ENCODE measurements at places on chromosomes 4 and X.

DNA sequence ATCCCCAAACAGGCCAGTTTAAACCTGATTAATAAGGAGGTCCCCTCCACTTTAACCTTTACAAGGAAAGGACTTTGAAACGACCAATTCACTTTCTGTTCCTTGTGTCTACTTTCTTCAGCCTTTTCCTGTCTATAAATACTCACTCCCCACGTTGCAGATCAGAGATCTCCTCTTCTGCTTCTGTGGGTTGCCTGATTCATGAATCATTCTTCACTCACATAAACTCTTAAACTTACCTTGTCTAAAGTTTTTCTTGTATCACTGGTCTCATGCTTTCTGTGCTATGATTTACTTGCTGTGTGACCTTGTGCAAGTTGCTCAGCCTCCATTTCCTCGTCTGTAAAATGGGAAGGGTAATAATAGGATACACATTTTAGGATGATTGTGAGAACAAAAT, 236.1 kb downstream of the QDPR start:
- DNase-seq: no peak

DNA sequence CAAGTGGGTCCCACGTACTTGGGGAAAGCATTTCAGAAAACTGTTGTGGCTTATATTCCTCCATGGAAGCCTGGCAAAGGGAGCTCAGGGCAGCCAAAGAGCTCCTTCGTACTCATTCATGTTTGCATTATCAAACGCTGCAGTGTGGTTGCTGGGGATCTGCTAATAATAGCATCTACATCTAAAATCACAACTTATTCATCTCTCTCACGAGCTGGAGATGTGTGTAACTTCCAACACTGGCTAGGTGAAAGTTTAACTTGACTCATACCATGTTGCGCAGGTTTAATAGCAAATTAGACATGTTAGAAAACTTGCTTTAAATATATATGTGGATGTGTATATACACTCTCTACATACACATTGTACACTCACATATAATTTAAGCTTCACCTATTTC, 415.1 kb downstream of the AFF2 start:
- DNase-seq: no peak

GRCh38 chrX:68727696-68728095, 80.2 kb downstream of the STARD8 start:
- no peak for DNase-seq

- DNase-seq: peak; percentile 19
Measured at GRCh38 chr4:7876201-7876875, 63.3 kb downstream of the AFAP1 start.

DNA sequence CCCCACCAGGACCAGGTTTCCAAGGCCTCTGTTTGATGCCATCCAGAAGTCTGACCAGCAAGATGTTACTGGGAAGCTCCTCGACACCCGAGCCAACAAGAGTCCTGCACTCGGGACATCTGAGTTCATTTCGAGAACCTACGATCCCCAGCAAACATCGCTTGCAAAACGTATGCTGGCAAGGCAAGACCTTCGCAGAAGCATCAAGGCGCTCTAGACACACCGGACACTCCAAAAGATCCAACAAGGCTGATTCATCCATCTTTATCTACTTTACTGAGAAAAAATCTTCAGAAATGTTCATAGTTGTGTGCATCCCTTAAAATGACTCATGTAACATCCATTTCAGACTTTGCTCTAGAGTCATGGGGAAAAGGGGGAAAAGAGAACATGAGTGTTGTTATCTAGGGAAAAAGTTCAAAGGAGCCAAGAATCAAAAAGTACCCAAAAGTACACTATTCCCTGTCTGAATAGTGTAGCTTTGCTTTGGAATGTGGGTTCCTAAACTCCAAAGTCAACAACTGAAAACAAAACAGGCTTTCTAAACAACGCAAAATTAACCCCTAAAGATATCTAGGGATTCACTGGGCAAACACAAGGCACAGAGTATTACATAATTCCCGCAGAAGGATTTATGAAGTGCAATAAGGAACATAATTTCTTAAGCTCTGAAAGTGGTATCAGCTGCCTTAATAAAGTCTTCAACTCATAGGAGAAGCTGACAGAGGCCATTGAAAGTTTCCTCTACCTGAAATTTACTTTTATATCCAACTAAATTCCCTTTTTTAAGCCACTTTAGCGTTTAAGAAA, 1.6 kb downstream of the SH3RF1 start:
- DNase-seq: no peak

DNA sequence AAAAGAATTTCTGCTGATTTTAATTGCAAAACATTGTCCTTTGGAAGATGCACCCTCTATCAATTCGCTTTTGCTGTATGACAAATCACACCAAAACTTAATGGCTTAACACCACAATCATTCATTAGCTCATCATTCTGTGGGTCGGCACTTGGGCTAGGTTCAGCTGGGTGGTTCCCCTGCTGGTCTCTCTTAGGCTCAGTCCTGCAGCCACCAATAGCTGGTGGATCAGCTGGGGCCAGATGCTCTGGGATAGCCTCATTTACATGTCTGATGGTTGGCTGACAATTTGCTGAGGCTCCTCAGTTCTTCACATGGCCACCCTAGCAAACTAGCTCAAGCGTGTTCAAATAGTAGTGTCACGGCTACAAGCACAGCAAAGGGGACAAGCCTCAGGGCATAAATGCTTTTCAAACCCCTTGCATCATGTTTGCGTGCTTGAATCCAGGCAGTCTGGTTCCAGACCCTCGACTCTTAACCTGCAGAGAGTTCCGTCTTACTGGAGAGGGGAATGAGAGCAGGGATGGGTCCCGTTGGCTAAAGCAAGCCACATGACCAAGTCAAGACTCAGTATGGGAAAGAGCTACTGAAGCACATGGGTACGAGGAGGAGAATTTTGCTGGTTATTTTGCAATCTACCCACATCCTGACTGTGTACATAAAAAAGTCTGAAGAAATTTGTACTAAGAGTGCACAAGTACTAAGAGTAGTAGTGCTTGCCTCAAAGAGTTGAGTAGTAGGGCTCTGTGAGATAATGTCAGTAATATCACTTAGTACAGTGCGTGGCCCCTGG, 7.5 kb upstream of the ACSL1 start:
- no peak for DNase-seq

- no peak for DNase-seq
Measured at GRCh38 chrX:118679290-118679689, 48.1 kb upstream of the IL13RA1 start.

DNA sequence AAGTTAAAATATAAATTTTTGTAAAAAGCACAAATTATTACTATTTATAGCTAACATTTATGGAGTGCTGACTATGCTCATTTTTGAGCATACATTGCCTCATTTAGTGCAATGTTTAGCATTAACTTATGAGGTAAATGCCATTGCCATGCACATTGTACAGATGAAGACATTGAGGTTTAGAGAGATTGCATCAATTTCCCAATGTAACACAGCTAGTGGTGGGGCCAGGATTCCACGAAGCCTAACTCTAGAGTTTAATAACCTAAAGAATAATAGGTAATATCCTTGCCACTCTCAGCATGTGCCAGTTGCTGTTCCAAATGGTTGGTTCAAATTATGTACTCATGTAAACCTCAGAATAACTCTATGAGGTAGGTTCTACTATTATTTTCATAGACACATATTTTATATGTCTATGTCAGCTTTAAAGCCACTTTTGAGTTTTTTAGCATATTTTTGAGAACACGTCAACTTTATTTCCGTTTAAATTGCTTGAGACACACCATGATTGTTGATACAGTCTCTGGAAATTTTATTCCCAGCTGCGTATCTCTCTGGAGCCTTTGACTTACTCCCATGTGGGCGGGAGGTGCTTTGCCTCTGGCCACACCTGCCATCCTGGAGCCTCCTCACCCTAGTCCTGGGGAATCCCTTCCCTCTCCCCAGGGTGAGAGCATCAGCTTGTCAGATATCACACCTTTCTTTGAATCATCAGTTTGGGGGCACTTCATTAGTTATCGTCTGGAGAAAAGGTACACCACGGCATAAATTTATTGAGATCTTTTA, 10.8 kb upstream of the ADH1A start:
- DNase-seq: no peak

DNA sequence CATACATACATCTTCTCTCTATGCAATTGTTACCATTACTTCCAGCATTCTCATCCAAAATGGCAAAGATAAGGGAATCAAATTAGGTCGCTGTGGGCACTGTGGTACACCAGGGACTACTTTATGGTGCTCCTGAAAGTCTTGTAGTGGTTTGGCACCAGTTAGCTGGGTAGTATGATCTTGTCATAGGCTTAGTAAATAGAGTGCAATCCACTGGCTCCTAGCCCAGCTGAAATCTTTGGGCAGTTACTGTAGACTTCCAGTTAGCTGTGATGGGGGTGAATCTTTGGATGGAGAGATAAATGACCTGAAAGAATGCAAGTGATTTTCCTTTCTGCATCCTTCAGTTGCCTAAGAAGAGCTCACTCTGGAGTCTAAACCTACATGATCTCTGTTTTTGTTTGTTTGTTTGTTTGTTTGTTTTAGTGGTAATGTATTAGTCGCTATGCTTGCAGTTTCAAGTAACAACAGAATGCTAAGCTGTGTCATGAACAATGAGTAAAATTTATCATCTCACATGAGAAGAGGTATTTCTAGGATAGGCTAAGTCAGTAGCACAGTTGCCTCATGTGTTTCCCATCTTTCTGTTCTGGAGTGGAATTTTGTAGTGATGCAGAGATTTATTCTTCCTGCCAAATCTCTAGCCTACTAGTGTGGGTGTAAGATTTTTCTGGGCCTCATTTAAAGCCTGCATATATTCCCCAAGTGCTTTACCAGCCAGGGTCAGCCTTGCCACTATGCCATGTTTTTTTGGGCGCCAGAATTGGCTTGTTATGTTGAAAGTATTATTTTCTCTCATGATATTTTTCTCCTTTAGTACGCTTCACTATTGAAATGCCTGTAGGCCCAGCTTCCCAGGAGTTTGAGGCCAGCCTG, 24.2 kb downstream of the HERC3 start:
- DNase-seq: no peak

- DNase-seq: no peak
Measured at GRCh38 chr4:58761563-58761962, 1651.4 kb upstream of the IGFBP7 start.

DNA sequence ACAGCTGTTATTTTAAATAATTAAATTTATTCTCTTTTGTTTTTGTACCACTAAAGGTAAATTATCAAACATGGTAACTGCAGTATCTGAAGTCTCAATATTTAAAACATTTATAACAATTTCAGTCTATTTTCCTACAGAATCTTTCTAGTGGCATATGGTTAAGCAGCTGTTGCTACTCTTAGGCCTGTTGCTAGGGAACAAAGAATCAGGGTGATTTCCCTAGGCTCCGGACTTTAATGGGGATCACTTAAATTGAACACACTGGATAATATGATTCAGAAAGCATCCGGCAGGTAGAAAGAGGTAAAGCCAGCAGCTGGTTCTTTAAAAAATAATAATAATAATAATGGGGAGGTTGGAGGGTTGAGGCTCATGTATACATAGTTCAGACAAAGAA, 17.6 kb downstream of the FBXO8 start:
- DNase-seq: no peak

- no peak for DNase-seq
Measured at GRCh38 chr4:72568959-72569718, at the start of gene ADAMTS3. Gene ADAMTS3 (minus strand): TSS chr4:72569221. CDS start chr4:72568762, 459 bp downstream.

- no peak for DNase-seq
Measured at GRCh38 chrX:100274916-100275315, 135.2 kb downstream of the PCDH19 start.

DNA sequence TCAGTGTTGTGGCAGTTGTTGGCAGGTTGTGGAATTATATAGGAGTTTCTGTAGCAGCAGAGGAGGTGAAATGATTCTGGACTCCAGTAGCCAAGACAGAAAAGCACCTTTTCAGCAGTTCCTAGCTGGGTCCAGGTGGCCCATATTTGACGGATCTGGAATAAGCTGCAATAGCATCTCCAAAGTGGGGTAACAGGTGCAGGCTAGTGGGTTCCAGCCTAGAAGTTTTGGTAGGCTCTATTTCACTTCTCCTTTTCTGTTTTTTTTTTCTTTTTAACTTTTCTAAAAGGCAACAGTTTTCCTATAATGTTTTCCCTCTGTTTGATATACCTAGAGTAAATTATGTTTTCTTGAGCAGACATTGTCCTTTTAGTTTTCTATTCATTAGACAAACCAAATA, 392.5 kb downstream of the C4orf33 start:
- DNase-seq: no peak

GRCh38 chr4:137960371-137961050, 281.6 kb downstream of the SLC7A11 start:
- no peak for DNase-seq

DNA sequence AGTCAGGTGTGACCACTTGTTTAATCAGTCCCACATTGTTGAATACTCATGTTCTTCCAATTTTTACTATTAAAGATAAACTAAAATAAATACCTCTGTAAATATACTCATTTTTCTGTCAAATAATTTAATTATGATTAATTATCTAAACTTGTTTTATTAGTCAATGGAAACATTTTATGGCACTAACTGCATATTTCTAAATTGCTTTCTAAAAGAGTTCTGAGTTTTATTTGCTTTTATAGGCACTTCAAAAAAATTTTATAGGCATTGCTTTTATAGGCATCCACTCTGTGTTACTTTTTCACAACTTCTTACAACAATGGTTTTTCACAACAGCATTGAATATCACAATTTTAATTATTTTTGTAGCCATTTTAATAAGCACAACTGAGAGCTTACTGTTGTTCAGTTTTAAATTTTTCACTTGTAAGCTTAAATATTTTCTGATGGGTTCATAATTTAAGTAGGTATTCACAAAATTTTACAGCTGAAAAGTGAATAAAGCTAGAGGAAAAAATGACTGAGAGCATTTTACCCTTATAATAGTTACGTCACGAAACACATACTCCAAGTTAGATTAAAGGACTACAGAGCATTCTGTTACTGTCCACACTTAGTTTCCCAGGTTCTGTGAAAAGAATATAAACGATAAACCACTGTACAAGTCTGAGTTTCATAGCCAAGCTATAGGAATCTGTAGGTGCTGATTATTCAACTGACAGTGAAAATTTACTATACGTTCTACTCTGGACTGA, 140.8 kb upstream of the ETNPPL start:
- DNase-seq: no peak

DNA sequence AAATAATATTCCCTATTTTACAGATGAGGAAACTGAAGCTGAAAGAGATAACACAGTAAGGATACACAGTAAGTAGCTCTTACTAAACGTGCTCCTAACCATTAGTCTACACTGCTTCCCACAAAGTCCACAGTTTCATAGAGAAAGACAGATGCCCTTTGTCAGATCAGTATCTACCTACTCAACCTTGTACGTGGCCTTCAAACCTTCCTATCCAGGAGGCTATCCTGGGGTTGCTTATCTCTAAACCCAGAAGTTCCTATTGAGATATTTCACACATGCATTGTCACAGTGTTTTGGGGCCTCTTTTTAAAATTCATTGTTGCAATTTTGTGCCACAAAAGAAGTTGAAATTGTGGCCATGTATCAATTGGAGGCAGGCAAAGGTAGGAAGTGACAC, 208.0 kb downstream of the ENOX2 start:
- DNase-seq: no peak
